ENCODE measurements at places on chromosomes 6 and 20.

- no peak for DNase-seq
These were observed 21.7 kb downstream of the TMEM74B start for GRCh38 chr20:1163105-1163504.

- DNase-seq: no peak
These were observed 83.9 kb downstream of the BANF2 start for GRCh38 chr20:17783671-17784070.

DNA sequence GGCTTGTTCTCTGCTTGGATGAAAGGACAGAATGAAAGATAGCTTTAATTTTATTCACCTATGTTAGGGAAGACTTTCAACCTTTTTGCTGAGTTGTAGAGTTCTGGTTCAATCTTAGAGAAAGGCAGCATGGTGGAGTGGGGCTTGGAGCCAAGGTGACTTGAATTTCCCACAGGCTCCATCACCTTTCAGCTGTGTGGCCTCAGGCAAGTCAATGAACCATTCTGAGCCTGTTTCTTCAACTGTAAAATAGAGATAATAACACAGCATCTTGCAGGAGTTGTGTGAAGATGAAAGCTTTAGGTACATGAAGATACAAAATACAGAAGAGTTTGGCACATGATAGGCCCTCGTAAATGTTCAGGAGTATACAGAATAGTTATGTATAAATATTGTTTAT, 19.1 kb upstream of the DTNBP1 start:
- DNase-seq: no peak

- no peak for DNase-seq
These were observed 73.2 kb downstream of the QRSL1 start for GRCh38 chr6:106702451-106703110.

DNA sequence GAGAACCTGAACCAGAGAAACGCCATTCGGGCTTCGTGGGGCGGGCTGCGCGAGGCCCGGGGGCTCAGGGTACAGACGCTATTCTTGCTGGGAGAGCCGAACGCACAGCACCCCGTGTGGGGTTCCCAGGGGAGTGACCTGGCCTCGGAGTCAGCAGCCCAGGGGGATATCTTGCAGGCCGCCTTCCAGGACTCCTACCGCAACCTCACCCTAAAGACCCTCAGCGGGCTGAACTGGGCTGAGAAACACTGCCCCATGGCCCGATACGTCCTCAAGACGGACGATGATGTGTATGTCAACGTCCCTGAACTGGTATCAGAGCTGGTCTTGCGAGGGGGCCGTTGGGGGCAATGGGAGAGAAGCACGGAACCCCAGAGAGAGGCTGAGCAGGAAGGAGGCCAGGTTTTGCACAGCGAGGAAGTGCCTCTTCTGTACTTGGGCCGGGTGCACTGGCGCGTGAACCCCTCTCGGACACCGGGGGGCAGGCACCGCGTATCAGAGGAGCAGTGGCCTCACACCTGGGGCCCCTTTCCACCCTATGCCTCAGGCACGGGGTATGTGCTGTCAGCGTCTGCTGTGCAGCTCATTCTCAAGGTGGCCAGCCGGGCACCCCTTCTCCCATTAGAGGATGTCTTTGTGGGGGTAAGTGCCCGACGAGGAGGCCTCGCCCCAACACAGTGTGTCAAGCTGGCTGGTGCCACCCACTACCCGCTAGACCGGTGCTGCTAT, 904 bp downstream of the B3GALT4 start:
- no peak for DNase-seq

GRCh38 chr6:32920715-32921114, 20.1 kb downstream of the HLA-DMB start:
- DNase-seq: no peak

- no peak for DNase-seq
These were observed 135.6 kb upstream of the UST start for GRCh38 chr6:148611213-148611612.

DNA sequence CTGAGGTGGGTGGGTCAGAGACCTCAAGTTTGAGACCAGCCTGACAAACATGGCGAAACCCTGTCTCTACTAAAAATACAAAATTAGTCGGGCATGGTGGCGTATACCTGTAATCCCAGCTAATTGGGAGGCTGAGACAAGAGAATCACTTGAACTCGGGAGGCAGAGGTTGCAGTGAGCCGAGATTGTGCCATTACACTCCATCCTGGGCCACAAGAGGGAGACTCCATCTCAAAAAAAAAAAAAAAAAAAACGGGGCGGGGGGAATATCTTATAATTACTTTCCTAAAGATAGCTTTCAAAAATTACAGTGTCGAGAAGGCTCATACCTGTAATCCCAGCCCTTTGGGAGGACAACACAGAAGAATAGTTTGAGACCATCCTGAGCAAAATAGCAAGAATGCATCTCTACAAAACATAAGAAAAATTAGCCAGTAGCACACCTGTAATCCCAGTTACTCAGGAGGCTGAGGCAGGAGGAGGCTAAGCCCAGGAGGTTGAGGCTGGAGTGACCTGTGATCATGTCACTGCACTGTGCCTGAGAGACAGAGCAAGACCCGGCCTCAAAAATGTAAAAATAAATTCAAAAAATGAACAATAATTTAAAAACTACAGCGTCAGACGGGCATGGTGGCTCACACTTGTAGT, 25.8 kb downstream of the CBFA2T2 start:
- no peak for DNase-seq

- no peak for DNase-seq
These were observed 94.1 kb upstream of the KCNG1 start for GRCh38 chr20:51116765-51117686.

- no peak for DNase-seq
These were observed 29.1 kb upstream of the SGK1 start for GRCh38 chr6:134346932-134347545.

DNA sequence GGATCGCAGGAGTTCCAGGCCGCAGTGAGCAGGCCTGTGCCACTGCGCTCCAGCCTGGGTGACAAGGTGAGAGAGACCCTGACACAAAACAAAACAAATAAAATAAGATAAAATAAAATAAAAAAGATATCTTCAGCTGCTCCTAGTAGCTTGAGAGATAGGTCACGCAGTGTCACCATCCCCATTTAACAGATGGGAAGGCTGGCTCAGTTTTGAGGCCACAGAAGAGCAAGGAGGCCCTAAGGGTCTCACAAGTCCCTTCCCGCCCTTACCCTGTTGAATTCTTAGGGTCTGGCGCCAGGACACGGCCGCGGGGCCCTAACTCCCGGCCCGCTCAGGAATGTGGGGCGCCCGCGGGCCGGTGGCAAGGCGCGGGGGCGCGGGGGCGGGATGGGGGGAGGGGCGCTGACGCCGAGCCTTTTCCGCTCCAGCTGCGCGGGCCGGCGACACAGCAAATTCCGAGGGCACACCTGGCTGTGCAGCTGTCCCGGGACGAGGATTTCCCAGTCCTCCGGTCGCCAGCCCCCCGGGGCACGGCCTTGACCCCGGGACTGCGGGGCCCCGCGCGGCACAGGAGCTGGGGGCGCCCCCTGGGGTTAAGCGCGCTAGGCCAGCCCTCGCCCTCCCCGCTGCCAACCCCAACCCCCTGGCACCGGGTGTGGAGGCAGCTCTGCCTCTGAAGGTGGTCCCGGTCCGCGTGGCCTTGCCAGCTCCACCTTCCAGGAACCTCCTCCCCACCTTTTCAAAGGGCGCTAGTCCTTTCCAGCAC, 10.3 kb upstream of the R3HDML start:
- no peak for DNase-seq

- no peak for DNase-seq
These were observed 91.2 kb upstream of the QKI start for GRCh38 chr6:163323274-163323673.

DNA sequence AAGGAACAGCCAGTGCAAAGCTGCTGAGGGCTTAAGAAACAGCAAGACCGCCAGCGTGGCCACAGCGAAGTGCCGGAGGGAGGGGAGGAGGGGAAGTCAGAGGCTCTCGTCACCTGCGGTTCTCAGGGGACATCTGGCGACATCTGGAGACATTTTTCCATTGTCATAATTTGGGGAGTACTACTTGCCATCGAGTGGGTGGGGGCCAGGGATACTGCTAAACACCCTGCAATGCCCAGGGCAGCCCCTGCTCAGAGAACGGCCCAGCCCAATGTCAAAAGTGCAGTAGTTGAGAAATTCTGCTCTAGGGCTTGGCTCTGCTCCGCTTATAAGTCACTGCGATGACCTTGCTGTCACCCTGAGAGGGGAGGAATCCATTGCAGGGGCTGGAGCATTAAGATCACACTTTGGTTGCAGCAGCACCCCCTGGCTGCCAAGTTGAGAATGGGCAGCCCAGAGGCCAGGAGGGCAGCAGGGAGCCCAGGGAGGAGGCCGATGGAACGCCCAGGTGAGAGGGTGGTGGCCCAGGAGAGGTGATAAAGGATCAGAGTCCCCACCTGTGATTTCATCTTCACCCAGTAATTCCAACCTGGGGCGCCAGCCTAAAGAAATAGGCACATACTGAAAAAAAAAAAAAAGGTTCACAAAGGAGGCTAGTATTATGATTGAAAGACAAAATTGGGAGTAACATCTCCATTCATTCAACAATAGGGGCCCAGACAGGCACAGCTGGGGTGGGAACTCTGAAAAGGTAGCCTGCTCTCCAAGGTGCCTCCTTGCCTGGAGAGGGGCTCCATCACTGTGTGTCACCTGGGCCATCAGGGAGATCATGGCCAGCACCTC, 218.2 kb downstream of the BMP7 start:
- peak; percentile 4 for DNase-seq

- no peak for DNase-seq
These were observed 25.1 kb downstream of the ZNFX1 start for GRCh38 chr20:49252556-49253350.

DNA sequence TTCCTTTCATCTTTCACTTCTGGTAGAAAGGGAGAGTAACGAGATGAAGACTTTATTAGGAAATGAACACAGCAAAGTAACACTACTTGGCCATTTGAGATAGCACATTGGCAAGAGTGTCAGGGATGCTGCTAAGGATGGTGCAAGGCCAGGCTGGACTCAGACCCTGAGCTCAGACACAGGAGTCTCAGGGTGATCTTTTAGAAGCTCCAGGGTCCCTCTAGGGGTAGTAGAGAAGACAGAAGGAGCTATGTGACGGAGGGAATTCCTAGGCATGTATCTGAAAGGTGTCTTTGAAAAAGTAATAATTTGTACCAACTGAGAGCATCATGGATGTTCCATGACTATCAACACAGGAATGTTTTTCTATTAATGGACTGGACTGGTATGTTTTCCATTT, 436.5 kb downstream of the DHX35 start:
- DNase-seq: no peak

GRCh38 chr6:33105916-33106871, 30.4 kb downstream of the HLA-DPB1 start:
- no peak for DNase-seq

- no peak for DNase-seq
These were observed 47.6 kb downstream of the EZR start for GRCh38 chr6:158771399-158772152.

GRCh38 chr6:51614725-51615124, 472.7 kb downstream of the PKHD1 start:
- no peak for DNase-seq

- no peak for DNase-seq
These were observed 7.3 kb downstream of the TFAP2D start for GRCh38 chr6:50720623-50721022.

DNA sequence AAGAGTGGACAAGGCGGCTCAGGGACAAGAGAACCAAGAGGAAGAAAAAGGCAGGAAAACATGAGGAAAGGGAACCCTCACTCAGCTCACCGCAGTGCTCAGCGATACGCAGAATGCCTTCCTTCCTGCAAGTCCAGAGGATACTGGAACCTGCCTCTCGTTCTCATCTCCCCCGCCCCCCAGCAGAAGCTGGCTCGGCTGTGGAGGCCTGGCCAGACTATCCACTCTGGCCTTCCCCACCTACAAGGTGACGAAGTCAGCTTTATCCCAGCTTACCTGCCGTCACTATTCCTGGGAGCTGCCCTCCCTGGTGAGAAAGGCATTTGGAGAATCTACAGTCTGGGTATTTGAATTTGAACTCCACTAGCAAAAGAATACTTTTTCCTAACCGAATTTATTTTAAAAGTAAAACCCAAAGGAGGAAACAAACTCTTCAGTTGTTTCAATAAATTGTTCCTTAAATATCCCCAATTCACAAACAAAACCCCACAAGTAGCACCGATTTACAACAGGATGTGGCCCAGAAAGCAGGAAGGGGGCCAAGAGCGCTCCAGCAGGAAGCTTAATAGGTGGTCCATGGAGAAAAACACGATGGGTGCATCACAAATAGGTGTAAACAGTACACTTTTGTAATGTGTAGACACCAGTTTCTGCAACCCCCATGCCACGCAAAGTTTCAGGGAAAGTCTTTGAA, 2.1 kb upstream of the DIDO1 start:
- no peak for DNase-seq

GRCh38 chr20:58293453-58293852, 16.1 kb upstream of the RAB22A start:
- no peak for DNase-seq

DNA sequence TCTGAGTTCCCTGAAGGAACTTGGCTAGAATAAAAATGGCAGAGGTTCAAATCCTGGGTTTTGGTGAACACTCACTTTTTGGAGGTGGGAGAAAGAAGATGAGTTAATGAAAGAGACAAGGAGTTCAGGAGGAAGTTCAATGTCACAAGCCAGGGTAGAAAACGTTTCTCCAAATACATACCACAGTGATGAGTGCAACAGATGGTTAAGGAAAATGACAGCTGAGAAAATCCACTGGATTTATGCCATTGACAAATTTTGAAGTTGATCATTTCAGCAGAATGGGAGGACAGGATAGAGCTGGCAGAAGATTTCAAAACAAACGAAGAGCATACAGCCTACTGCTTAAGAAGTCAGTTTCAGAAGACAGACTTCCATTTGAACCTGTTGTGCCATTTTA, 122.7 kb downstream of the GFRAL start:
- DNase-seq: no peak

GRCh38 chr20:20203784-20204183, 151.5 kb downstream of the CFAP61 start:
- DNase-seq: no peak

DNA sequence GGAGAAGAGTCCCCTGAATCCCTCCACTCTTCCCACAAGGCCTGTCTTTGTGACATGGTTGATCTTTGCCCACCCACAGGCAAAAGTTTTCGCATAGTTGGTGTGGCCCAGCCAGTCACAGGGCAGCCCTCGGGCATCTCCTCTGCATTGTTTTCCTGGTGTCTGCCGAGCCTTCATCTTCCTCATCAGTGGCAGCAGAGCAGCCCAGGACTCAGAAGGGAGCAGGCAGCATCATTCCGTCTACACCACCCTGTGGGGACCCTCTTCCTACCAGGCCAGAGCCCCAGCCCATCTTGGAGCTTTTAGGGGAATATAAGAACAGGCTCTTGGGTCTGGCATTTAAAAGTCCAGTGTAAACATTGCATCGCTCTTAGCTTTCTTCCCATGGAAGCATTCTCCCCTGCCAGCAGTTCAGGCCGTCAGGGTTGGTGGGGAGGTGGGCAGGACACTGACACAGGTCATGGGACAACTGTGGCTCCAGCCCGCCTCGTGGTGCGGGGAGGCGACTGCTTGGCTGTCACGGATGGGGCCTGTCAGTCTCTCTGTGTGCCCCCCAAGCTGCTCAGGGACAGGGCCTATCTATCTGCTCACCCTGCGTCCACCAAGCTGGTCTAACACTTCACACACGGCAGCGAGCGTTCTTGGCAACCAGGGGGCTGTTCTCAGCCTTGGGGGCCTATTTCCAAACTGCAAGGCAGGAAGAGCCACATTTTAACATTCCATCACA, 38.3 kb downstream of the PDRG1 start:
- no peak for DNase-seq
